Globus pallidus (tissue), 1 donor: ENCODE measurements at places on chromosomes 6 and 20.

- DNase-seq, result no peak
Measured at GRCh38 chr20:31984981-31985471, 17.1 kb downstream of the XKR7 start.

- no peak for DNase-seq
Measured at GRCh38 chr20:47551841-47552240, 50.2 kb downstream of the NCOA3 start.

DNA sequence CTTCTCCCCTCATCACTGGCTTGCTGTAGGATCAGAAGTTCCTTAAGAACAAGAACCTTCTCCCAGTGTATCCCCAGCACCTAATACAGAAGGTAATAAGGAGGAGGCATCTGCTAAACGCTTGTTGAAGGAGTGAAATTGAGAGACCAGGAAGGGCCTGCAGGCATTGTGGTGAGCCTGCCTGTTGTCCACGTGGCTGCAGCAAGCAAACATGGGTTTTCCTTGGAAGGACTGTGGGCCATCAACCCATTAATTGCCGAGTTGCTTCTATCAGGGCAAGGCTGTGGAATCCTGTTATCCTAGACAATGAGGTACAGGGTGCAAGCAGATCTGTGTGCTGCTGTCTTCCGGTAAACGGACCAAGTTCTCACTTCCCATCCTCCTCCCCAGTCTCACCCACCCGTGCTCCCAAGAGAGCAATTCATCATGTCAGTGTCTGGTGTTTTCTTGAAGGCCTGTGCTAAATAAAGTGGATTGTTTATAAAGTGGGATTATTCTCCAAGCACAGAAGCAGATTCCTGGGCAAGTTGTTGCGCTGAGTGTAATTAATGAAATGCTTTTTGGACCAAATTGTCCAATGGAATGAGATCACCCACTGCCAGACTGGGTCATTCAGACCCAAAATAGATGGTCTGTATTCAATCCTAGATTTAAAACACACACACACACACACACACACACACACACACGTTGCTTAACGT is 164.6 kb upstream of the CDYL start:
- no peak for DNase-seq

DNA sequence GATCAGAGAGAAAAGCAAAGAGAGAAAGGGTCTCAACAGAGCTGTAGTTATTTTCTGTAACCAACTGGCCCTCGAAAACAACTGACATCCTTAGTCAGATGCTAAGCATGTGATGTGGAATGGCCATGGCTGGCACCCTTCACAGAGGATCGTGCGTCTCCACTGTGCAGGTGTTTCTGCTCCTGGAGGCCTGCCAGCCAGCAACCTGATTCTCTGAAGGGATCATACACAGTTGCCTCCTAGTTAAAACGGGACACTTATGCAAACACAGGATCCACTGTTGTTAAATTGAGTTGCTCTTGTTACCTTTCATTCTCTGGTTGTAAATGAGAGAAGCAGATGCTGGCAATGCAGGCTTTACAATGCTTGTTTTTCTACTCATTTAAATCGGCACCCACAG is 148.5 kb downstream of the HDGFL1 start:
- DNase-seq, result no peak

DNA sequence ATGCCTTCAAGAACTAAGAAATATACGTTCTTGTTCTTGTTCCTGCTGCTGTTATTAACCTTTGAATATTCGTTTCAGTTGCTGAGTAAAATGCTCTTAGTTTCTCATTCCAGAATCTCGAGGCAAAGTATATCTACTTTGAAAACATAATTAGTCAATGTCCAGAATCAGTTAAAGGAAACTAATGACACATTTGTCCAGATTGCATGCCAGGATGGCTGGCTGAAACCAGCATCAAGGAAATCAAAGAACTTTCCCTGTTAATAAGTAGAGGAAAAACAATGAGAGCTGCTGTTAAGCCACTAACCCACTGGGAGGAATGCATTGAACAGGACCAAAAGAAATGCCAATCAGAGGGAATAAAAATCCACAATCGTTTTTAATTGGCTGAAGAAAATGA is 196.9 kb downstream of the ALDH8A1 start:
- no peak for DNase-seq

DNA sequence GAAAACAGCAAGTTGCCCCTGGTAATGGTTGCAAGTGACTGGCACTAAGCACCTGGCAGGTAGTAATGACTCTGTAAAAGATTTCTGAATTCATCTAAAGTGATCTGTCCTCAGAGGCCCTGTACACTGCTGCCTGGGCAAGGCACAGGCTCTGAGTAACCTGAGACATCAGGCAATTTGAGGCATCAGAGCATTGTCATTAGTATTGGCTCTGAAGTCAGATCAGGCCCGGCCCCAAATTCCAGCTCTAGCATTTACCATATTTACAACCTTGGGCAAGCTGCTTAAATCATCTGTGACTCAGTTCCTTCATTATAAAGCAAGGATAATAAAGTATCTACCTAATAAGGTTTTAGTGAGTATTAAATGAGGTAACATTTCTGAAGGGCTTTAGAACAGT is 17.3 kb upstream of the TENT5A start:
- DNase-seq, result no peak

DNA sequence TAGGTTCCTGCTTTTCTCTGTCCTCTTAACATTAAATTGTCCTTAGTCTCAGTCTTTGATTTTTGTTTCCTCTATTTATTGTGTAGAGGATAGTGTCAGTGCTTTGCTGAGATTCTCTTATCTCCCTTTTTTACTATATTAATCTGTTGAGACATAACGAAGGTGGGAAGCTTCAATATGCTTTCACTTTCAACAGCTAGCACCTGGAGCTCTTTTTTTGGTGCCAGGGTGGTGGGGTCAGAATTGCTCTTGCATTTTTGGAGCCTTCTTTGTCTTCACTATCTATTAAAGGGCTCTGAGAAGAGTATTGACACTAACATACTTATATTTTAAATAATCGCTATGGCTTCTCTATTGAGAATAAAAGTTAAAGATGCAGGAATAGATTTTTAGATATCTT is 97.1 kb upstream of the EPHA7 start:
- no peak for DNase-seq

DNA sequence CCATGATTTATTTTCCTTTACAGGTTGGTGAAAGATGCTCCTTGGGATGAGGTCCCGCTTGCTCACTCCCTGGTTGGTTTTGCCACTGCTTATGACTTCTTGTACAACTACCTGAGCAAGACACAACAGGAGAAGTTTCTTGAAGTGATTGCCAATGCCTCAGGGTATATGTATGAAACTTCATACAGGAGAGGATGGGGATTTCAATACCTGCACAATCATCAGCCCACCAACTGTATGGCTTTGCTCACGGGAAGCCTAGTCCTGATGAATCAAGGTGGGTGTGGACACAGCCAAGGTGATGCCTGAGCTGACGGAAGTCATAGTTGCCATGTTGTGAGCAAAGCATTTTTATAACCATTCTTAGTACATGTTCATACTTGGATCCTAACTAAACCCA is 34.6 kb upstream of the CALHM6 start:
- no peak for DNase-seq

- DNase-seq, result no peak
Measured at GRCh38 chr6:63525186-63525878, 46.9 kb upstream of the LOC128125822 start.

GRCh38 chr6:109344226-109344625 is 38.0 kb downstream of the CD164 start:
- no peak for DNase-seq

DNA sequence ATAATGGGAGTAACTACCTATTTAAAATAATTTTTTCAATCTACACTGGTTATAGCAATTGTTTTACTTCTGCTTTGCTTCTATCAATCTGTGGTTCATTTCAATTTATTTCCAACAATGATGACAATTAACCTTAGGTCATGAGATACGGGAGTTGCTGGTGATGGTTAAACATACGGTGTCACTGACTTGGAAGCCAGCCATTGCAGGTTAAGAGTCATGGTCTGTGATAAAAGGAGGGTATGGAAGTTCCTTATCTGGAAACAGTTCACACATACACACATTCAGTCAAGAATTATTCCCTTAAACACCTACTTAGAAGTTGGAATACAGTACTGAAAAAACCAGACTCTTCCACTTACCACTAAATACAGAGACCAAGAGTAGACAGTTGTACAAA is 180.0 kb downstream of the KIF16B start:
- no peak for DNase-seq

DNA sequence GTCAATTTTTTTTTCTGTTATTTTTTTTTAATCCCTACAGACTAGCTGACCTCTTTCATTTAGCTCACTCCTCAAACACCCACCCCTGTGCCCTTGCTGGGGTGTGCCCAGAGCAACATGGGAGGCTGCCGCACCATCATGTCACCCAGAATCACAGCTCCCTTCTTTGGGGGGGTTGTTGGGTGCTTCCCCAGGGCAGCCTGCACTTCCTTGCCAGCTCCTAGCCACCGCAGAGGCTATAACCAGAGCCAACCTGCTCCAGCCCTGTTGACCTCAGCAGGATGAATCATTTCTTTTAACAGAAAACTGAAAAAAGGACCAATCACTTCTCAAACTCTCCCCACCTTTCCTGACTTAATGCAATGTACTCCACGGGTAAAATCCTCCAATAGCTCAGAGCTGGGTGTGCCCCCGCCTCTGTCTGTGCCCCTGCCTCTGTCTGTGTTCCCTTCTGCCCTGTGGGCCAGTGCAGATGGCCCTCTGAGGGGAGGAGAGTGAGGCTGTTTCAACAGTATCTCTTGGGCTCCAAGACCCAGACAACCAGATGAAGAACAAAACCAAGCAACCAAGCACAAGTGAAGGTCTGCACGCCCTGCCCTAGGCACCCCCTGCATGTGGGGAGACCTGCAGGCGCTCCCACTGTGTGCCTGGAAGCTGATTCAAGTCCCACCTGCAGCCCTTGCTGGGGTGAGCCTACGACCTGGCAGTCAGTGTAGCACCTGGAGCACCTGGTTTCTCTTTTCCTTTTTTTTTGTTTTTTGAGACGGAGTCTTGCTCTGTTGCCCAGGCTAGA is 67.7 kb downstream of the PYGB start:
- no peak for DNase-seq

- DNase-seq, result no peak
Measured at GRCh38 chr20:14724468-14724867, 387.1 kb upstream of the FLRT3 start.

DNA sequence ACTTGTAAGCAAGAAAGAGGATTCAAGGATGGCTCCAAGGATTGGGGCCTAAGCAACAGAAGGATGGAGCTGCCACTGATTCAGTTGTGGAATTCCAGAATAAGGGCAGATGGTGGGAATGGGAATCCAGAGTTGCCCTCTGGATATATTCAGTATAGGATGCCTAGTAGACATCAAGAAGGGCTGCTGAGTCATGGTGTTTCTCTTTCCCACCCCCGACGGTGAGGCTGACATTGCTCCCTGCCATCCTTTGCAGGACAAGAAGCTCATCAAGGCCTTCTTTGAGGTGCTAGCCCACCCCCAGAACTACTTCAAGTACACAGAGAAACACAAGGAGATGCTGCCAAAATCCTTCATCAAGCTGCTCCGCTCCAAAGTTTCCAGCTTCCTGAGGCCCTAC is 11.2 kb upstream of the ZNF76 start:
- DNase-seq, result no peak

DNA sequence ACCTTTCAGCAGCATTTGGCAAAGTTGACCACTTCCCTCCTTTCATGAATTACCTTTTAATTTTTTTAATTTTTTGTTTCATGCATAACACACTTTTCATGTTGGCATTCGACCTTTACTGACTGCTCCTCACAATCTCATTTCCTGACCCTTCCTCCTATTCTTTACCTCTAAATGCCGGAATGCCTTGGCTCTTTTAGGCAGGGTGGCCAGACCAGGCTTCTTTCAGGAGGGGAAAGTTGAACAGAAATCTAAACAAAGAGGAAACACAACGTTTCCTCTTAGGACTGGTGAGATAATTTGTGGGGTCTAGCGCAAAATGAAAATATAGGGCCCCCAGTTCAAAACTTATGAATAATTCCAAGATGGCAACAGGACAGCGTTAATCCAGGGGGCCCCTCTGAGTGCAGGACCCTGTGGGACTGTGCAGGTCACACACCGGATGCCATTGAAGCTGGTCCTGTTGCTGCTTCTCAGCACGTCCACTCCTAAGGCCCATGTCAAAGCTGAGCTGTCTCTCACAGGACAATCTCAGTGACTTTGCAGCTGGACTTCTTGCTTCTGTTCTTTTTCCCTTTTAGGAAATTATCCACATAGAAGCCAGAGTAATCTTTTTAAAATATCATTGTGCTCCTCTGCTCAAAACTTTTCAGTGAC is 313.8 kb downstream of the HDGFL1 start:
- DNase-seq, result no peak
